ENCODE measurements at places on chromosomes 16 and 17. TPM values are rescaled to one million over a fixed set of nuclear protein-coding genes. Genes with fewer than 3 reads are reported as not detected.

The CAMTA2 gene
- 29.0 TPM for total RNA-seq

The PDE6G gene
- total RNA-seq = 1.5 TPM

The EME1 gene
- 14.9 TPM for total RNA-seq

The C16orf74 gene
- 9.4 TPM for total RNA-seq

The CCL15 gene
- total RNA-seq = not detected

The ODAD4 gene
- total RNA-seq = 1.2 TPM

The SRL gene
- 0.02 TPM for total RNA-seq

The NSRP1 gene
- 26.1 TPM for total RNA-seq

The ARL16 gene
- 49.9 TPM for total RNA-seq

The LRRC59 gene
- total RNA-seq = 231 TPM

The PLEKHH3 gene
- 22.6 TPM for total RNA-seq

The SLC16A5 gene
- total RNA-seq = 35.9 TPM

The C1QTNF8 gene
- not detected for total RNA-seq

The KREMEN2 gene
- 2.2 TPM for total RNA-seq

The ZG16B gene
- total RNA-seq = 1.2 TPM

The CCL16 gene
- total RNA-seq = not detected

The ZACN gene
- 0.16 TPM for total RNA-seq

The RUNDC3A gene
- 0.57 TPM for total RNA-seq

The GPR142 gene
- total RNA-seq = not detected

The SNAI3 gene
- total RNA-seq = 0.19 TPM

The MARVELD3 gene
- total RNA-seq = 0.47 TPM

The KRT17 gene
- 1.3 TPM for total RNA-seq

The CLTC gene
- 190 TPM for total RNA-seq

The DNAH3 gene
- total RNA-seq = 0.13 TPM

The KCNJ12 gene
- total RNA-seq = 0.68 TPM

The AP2B1 gene
- total RNA-seq = 133 TPM

The AOC2 gene
- 2.0 TPM for total RNA-seq

The ULK2 gene
- total RNA-seq = 14.1 TPM

The DNAI2 gene
- total RNA-seq = not detected

The HSF5 gene
- not detected for total RNA-seq

The WRAP53 gene
- total RNA-seq = 50.4 TPM

The KRTAP1-5 gene
- total RNA-seq = not detected

The SYT17 gene
- 13.6 TPM for total RNA-seq

The CDRT4 gene
- total RNA-seq = 1.0 TPM

The MFAP4 gene
- not detected for total RNA-seq

The ZMYND15 gene
- 0.54 TPM for total RNA-seq

The GAS2L2 gene
- 0.06 TPM for total RNA-seq

The PIRT gene
- total RNA-seq = not detected

The RNF222 gene
- not detected for total RNA-seq

The ZNF232 gene
- total RNA-seq = 4.3 TPM

The KRTAP9-1 gene
- total RNA-seq = not detected

The HBA1 gene
- total RNA-seq = 1.9 TPM

The KRTAP2-3 gene
- total RNA-seq = not detected

The NETO2 gene
- total RNA-seq = 88.8 TPM
